LHCN-M2 (cell line): ENCODE measurements at places on chromosomes 1 and 21.

GRCh38 chr1:34178072-34178471 lies 1.4 kb downstream of the C1orf94 start:
- DNase-seq, result no peak

- no peak for DNase-seq
Measured at GRCh38 chr1:84735483-84735882, 45.2 kb upstream of the SSX2IP start.

- DNase-seq, result no peak
Measured at GRCh38 chr1:168535536-168535935, 8.3 kb downstream of the XCL2 start.

GRCh38 chr1:31763671-31764311 lies 349 bp downstream of the ADGRB2 start:
- no peak for DNase-seq

GRCh38 chr1:182662956-182663355 lies 21.4 kb downstream of the RGS8 start:
- no peak for DNase-seq
